ENCODE measurements at places on chromosomes 7 and 10.
A peak's percentile ranks its signal among the peaks of the same experiment; 100 is the strongest.

GRCh38 chr7:28112883-28113540 lies 67.6 kb downstream of the JAZF1 start:
- DNase-seq = no peak

DNA sequence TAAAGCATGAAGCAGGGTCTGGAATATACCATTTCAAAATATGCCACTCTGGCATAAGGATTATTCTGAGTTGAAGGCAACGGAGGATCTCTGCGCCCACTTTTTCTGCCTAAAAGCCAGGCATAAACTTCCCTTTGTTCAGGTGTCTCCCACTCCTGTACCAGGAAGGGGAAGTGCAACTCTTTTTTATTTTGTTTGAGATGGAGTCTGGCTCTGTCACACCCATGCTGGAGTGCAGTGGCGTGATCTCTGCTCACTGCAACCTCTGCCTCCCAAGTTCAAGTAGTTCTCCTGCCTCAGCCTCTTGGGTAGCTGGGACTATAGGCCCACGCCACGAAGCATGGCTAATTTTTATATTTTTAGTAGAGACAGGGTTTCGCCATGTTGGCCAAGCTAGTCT lies 18.2 kb downstream of the SVIL start:
- no peak for DNase-seq

- no peak for DNase-seq
These were observed 154.3 kb downstream of the SEMA3E start for GRCh38 chr7:83494683-83495082.

DNA sequence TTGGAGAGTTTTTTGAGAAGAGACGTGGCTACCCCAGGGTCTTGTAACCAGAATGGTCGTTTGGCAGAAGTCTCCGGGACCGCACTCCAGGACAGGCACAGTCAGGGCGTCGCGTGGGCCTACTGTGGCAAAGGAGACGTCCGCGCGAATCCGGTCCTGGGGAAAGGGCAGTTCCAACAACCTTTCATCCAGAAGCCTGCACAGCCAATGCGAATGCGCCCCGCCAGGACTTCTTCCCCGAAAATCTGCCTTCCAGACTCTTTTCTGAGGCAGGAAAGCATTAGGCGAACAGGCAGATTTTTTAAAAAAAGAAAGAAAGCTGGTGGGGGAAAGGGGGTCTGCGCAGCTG lies 2.0 kb downstream of the HPSE2 start:
- DNase-seq = no peak

DNA sequence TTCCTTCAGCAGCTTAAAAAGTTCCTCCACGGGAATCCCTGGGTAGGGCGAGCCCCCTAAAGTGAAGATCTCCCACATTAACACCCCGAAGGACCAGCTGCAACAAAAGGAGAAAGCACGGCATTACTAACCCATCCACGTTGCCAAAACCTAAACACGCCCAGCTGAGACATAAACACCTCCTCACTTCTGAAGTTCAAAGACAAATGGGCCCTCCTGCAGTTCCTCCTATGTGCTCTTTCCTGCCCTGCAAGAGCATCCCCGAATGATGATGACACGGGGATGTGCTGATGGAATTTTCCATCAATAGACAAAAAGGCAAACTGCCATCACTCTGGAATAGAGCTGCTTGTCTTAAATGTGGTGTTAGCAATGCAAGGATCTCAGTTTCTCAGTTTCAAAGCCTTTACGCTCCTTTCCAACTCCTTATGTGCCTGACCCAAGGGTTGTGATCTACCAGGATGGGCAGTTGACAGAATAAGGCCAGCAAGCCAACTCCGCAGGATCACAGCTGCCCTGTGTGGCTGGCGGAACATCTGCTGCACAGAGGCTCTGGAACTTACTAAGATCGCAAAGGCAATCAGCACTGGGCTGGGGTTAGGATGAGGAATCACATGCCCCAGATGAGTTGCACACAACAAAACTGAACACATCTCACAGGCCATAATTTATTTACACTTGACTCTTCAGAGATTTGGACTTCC lies 112.7 kb downstream of the FGFR2 start:
- no peak for DNase-seq

- DNase-seq = no peak
These were observed 44.1 kb downstream of the ANTXRL start for GRCh38 chr10:46330894-46331293.

- DNase-seq = no peak
These were observed 733.9 kb upstream of the PHF14 start for GRCh38 chr7:10239695-10240345.

DNA sequence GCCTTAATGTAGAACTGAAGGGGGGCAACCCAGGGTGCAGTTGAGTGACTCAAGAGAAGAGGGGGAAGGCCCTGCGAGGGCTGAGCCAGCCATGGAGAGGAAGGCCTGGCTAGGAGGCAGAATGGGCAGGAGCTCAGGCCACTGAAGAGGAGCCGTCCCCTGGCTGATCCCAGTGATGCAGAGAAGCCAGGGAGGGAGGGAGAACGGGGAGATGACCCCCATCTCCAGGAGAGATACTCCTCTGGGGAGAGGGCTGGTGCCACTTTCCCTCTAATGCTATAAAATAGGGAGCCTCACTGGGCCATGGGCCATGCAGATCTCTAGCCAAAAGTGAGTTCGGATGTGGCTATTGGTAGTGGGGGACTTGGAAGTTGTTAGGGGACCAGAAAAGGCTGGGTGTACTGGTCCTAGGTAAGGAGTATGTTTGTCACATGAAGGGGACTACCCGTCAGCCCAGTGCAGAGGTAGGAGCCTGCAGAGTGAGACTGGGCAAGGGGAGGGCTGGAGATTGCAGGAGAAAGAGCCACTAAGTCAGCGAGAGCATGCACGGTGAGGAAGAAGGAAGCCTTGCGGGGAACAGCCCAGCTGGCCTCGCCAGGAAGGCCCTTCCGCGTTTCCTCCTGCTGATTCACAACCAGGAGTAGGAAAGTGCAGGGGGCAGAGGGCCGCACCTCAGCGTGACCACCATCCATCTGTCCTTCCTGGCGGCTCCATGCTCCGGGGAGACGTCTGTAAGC lies 347.6 kb downstream of the TCERG1L start:
- DNase-seq = no peak

- DNase-seq = no peak
These were observed 8.6 kb downstream of the MUC3A start for GRCh38 chr7:100957832-100958421.

DNA sequence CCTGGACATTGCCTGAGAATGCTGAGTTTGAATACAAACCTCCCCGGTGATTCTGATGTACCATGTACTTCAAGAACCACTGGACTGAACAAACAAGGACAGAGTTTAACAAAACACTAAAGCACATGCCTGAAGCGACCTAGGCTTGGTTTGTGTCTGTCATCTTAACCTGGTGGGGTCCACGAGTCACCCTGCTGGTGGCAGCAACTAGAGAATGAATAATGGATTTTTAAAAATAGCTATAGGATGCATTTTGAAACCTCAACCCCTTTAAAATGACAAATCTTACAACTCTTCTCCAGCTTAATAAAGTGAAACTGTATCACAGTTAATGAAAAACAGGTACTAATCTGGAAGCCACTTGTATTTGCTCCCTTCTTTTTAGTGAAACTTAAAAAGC lies 25.2 kb downstream of the CDHR3 start:
- no peak for DNase-seq

DNA sequence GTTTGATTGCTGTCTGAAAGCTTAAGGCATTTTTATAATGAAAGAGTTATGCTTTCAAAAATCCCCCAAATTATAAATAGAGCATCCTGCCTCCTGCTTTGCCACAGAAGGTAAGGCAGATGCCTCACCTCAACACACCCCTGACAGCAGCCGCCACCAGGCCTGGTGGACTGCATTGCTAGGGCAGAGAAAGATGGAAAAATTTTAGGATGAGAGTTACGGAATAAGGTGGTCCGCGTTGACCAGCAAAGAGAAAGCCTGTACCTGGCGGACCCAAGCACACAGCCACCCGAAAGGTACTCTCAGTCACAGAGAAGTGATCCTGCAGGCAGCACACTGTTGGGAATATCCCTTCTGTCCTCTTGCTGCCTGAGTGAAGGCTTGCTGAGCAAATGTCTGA lies 360.4 kb upstream of the SHH start:
- no peak for DNase-seq

- DNase-seq = peak; percentile 6
These were observed 513 bp downstream of the ODAD2 start for GRCh38 chr10:27998178-27998953.

DNA sequence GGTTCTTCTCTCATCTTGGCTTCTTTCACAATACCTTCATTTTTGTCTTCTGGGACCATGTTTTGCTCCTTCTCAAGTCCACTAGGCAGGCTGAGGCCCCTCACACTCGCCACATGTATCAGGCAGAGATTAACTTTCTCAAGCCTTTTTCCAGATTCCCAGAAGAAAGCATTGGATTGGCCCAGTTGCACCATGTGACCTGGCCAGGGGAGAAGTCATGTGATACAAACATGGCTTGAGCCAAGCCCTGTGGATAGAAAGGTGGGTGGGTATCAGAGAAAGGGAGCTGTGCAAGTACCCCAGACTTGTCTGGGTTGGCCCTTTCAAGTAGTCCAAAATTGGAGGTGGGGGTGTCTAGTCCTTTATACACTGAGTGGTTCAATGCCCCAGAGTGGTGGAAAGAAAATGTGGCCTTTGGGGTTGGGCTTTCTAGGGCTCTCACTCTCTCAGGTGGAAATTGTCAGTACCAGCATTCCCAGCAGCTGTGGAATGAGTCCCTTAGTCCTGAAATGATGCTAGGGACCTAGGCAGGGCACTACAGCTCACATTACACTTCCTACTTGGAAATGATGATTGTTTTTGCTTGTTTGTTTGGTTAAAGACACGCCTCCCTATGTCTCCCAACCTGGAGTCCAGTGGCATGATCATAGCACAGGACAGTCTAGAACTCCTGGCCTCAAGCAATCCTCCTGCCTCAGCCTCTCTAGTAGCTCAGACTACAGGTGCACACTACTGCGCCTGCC lies 36.9 kb upstream of the C10orf67 start:
- DNase-seq = no peak

DNA sequence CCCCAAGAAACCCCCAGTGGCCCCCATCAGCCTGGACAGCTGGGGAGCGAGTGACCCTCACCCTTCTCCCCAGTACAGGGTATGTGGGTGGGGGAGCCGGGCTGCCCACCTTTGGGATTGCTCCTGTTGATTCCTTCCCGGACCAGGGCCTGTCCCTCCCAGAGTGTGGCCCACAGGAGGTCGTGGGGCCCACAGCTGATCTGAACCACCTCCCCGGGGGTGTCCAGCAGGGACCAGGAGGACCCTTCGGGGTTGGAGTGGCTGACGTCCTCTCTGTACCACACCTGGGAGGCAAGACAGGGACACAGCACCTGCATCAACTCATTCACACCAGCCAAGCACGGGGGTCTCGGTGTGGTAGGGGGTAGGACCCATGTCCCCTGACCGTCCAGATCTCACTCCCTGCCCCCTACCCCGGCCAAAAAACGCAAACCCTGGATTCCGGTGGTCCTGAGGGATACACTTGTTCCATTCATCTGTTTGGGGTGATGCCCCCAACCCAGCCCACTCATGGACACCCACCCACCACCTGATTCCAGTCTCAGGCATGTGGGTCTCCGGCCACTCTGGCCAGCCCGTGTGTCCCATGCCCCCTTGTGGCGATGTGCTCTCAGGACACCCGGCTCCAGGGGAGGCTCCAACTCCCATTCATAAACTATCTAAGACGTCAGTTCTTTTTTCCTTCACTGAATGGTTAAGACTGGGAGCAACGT lies 10.9 kb downstream of the TECPR1 start:
- DNase-seq = no peak

DNA sequence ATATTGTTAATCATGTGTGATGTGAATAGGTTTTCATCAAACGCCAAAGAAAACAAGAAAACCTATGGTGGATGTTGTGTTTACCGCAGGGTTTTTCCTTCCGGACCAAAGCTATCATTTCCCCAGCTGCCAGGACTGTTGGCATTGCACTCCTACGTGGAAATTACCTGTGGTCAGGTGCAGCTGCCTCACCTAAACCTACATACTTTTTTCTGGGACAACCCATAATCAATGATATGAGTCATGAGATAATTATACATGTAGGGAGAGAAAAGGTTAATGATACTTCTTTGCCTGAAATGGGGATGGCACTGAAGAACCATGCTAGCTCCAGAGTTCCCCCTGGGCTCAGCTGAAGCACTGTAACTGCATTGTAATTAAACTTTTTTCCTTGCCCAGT lies 223.6 kb upstream of the SEMA3E start:
- DNase-seq = no peak

DNA sequence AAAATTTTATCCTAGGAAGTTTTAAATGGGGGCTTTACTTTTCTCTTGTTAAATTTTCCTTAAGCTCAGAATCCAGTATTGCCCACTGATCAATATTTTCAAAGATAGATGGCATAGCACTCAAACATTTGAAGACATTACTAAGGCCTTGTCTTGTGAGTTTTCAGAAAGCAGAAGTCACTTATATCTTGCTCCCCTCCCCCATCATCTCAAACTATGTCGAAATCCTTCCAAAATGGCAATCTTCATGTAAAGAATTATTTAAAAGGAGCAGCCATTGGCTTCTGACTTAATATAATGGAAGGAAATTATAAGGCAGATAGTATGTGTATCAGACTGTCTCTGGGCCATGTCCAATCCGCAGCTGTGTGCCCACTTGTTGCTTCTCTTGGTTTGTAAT lies 553.5 kb upstream of the C7orf33 start:
- DNase-seq = no peak

DNA sequence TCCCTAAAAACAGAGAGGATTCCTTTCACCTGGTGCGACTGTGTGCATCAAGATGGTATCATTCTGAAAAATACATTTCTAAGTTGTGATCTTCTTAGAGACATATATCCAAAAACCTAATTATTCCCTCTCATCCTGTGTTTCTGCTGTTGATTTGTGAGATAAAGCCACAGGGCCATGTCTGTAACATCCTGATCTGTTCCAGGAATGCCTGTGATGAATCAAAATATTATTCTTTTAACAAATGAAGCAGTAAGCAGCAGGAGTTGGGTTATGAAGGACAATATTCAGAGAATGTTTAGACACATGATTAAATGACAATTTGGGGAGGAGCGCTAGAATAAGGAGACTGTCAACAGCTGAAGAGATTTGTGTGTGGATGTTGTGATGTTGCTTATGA lies 731.4 kb downstream of the KCNMA1 start:
- DNase-seq = no peak

- no peak for DNase-seq
These were observed 233.3 kb downstream of the MAD1L1 start for GRCh38 chr7:1999278-1999984.
